ENCODE measurements at places on chromosomes 3 and 15. TPM values are rescaled to one million over a fixed set of nuclear protein-coding genes. Genes with fewer than 3 reads are reported as not detected.

Gene RBP2
- not detected for polyA plus RNA-seq

Gene CTXN2
- polyA plus RNA-seq = not detected

GRCh38 chr3:195810455-195810845, 1.3 kb downstream of the MUC4 start:
- H3K4me1 ChIP-seq = no peaks in the 10 kb centered on the region
- no peak overlapping the region for H3K4me3 ChIP-seq
- DNase-seq = no peak
- H3K27ac ChIP-seq = no peak overlapping the region

DNA sequence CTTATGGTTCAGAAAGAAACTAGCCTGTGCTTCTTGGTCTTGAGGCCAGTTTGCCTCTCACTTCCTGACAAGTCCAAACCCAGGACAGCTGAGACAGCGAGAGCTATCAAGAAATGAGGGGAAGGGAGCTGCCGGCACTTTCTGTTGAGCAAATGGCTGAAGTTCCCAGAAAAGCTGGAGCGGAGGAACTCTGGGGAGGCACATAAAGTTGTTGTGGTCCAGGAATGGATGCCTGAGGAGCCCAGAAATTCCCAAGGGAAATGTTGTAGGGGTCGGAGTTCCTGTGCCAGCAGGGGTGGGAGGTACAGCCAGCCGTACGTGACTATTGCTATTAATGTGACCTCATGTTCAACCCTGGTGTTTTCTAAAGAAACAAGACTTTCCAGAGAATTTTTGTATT, 98.8 kb upstream of the TNFAIP8L3 start:
- peaks cover 6% of the 10 kb centered on the region for H3K27me3 ChIP-seq
- H3K4me1 ChIP-seq = peaks cover 7% of the 10 kb centered on the region
- no peak overlapping the region for H3K4me3 ChIP-seq
- H3K27ac ChIP-seq = no peak overlapping the region
- no peaks in the 10 kb centered on the region for H3K36me3 ChIP-seq

- no peaks in the 10 kb centered on the region for H3K27me3 ChIP-seq
- no peaks in the 10 kb centered on the region for H3K36me3 ChIP-seq
- no peak overlapping the region for H3K4me3 ChIP-seq
- H3K27ac ChIP-seq = no peak overlapping the region
Measured at GRCh38 chr3:10365791-10366190, 44.9 kb upstream of the SEC13 start.

GRCh38 chr3:49260806-49261324, 16.2 kb downstream of the C3orf62 start:
- H3K27me3 ChIP-seq = no peaks in the 10 kb centered on the region
- H3K4me1 ChIP-seq = no peaks in the 10 kb centered on the region
- no peak for DNase-seq
- no peaks in the 10 kb centered on the region for H3K36me3 ChIP-seq
- no peak overlapping the region for H3K4me3 ChIP-seq
- no peak overlapping the region for H3K27ac ChIP-seq

- no peak overlapping the region for H3K4me3 ChIP-seq
- DNase-seq = no peak
- H3K27me3 ChIP-seq = no peaks in the 10 kb centered on the region
- H3K36me3 ChIP-seq = no peaks in the 10 kb centered on the region
Measured at GRCh38 chr15:36589971-36590370, 10.5 kb downstream of the CDIN1 start.

Data from CD4-positive, alpha-beta memory T cell (primary cell).